NCI-H1436 treated with DMSO at 0.1 percent for 48 hours (cell line): ENCODE measurements at places on chromosomes 3 and 15.
A peak's percentile ranks its signal among the peaks of the same experiment; 100 is the strongest.

- DNase-seq: no peak
Observed at GRCh38 chr3:134517791-134518190, 31.9 kb downstream of the CEP63 start.

GRCh38 chr3:130820976-130821375 lies 72.9 kb upstream of the ATP2C1 start:
- no peak for DNase-seq

GRCh38 chr3:61996366-61996765 lies 377.0 kb downstream of the FEZF2 start:
- DNase-seq: no peak

DNA sequence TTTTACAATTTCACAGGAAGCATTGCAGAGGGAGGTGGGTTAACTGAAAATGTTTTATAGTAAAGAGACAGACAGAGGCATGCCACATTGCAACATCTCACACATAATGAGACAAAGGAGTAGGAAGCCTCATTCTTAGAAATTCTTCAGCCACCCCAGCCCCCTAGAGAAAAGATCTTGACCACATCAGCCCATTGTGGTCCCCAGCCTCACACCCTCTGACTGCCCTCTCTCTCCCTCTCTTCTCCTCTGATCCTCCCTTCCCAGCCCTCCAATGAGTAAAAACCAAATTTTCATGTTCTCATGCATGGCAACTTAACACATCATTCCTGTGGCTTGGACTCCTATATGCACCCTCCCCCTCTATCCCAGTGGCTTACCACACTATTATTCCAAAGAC lies 174.1 kb downstream of the UACA start:
- DNase-seq: no peak

DNA sequence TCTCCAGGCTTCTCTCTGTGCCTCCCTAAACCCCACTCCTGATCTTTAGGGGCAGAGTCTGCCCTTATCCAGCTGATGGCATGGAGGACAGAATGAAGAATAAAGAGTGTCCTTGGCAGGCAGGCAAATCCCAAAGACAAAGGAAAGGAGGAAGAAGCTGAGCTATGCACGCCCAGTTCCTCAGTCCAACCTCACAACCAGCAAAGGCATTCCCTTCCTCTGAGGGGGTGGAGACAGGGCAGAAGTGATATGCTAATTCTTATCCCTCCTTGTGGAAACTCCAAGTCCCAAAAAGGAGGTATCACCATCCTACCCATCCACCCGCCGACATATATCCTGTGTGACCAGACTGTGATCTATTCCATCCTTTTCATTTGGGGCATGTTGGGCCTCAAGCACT lies 10.5 kb upstream of the CCDC54 start:
- DNase-seq: no peak

DNA sequence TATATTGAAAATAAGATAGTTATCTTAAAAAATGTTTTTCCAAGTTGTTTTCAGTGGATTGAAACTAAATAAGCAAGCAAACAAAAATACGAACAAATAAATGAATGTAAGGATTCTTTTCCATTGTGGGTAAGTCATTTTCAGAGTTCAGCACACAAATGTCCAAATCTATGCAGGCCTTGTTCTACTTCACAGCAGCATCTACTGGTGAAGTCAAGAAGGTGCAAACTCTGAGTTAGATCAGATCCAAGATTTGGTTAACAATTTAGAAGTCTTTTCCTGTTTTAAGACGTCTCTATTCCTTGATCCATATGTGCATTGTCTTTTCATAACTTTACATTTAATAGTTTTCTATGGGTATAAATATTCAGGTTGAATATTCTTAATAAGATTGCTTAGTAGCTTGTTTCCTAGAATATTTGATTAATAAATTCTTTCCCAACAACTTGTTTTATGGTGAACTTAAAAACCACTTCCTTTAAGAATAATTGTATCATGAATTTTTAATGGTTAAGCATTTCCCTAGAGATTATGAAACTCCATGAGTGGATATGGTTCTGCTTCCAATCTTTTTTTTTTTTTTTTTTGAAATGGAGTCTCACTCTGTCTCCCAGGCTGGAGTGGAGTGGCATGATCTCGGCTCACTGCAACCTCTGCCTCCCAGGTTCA lies 10.5 kb downstream of the PTX3 start:
- no peak for DNase-seq

DNA sequence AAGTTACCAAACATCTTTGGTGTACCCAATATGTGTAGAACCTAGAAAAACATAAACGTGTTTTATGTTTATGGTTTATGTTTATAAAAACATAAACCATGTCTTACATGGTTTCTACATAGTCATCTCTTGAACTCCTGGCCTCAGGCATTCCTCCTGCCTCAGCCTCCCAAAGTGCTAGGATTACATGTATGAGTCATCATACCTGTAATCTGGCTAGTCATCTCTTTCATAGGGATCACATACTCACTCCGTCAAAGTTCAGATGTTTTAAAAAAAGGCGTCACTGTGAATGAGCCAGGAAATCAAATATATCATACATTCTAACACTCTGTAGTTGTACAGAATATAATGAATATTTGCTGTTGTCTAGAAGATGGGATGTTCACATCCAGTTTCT lies 178.6 kb downstream of the CPNE4 start:
- DNase-seq: no peak

GRCh38 chr3:130916507-130917167 lies 22.8 kb downstream of the ATP2C1 start:
- DNase-seq: no peak

DNA sequence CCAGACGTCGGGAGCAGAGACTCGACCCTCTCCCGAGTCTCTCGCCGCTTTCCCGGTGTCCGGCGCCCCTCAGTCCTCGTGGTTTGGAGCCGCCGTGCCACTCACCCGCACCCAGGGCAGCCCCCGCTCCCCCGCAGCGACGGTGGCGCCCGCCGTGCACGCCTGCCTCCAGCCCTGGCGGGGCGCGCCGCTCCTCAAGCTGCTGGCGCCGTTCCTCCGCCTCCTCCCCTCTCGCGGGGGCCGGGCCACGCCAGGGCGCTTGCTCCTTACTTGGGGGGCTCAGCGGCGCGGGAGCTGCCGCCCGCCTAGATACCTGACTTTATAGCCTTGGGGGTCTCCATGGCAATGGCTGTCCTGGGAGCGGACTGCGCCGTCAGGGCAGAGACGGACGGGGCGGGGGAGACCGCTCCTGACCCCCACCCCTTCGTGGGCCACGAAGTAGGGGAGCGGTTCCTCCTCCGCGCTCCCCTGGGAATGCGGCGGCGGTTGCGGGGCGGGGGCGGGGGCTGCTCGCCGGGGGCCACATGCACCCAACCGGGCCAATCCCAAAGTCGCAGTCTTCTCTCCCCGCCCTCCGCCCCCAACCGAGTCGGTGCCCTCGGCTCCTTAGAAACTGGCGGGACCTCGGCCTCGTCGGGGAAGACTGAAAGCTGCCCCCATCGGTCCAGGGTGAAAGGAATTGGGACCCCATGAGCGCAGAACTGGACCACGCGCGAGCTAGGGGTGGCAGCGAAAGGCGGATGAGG lies at the start of gene ANKRD63:
TSS of gene ANKRD63 (minus strand) at position 196 of the 746 bp plus-strand sequence. CDS start 478 bp downstream, outside the sequence.
- no peak for DNase-seq

DNA sequence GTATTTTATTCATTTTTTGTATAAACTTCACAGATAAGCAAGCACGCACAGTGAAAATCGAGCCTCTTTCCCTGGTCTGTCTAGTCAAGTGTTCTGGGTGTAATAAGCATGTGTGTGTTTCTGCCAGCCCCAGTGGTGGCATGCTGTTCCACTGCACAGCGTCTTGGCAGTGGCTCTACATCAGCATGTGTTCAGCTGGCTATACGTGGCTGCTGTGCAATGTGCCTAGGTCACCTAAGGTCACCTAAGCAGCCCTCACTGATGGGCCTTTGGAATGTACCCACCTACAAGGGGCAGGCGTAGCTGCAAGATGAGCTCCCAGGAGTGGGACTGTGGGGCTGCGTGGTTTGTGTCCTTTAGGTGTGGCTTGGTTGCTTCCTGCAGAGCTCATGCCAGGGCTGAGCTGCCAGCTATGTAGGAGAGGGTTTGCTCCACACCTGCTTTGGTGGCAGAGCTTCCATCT lies 4.9 kb downstream of the LIMD1 start:
- no peak for DNase-seq

- no peak for DNase-seq
Observed at GRCh38 chr3:164723396-164723795, 354.9 kb downstream of the SI start.

- no peak for DNase-seq
Observed at GRCh38 chr3:37606472-37606871, 255.2 kb upstream of the CTDSPL start.

- no peak for DNase-seq
Observed at GRCh38 chr15:93283854-93284253, 194.8 kb upstream of the RGMA start.

DNA sequence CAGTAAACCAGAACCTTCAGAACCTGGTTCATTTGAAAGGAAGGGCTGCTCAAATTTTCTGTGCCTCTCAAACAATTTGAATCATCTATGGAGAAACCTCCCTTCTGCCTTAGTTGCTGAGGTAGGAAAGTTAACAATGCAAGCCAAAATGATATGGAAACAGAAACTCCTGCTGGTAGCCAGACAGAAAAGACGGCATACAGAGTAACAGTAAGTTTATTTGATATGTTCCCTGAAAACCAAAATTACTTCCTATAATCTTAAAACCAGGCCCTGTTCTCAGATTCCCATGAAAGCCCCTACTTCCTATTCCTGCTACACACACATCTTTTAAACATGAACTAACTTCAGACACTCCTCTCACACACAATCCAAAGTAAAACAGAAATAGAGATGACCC lies 86.2 kb downstream of the TBC1D5 start:
- no peak for DNase-seq

- DNase-seq: no peak
Observed at GRCh38 chr15:70212286-70212962, 114.7 kb upstream of the TLE3 start.

GRCh38 chr3:106130384-106131198 lies 261.8 kb upstream of the CBLB start:
- DNase-seq: no peak

DNA sequence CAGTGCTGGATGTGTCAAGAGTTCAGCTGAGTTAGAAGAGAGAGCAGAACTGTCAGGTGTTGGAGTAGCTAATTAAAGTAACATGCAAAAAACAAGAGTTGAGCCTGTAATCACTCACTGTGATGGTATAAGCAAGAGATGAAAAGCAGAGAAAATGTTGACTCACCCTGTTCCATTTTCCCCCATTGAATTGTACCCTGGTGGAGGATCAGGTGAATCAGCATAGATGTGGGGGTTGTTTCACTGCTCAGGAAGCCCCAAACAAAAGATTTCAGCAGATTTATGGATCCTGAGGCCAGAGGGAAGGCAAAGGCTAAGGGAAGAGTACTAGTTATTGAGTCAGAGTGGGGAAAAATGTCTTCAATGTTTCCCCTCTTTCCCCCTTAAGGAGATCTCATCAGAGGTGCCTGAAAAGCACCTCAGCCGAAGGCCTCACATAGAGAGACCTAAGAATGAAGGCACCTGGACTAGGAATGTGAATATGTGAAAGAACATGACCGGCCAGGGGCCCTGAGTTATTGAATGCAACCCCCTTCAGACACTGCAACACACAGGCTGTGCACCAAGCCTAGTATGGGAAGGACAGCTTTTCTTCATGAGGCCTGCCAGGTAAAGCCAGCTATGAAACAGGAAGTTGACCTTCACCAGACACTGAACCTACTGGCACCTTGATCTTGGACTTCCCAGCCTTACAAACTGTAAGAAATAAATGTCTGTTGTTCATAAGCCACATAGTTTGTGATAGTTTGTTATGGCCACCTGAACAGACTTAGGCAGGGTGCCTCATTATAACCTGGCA lies 90.1 kb downstream of the TMCO5A start:
- DNase-seq: no peak

DNA sequence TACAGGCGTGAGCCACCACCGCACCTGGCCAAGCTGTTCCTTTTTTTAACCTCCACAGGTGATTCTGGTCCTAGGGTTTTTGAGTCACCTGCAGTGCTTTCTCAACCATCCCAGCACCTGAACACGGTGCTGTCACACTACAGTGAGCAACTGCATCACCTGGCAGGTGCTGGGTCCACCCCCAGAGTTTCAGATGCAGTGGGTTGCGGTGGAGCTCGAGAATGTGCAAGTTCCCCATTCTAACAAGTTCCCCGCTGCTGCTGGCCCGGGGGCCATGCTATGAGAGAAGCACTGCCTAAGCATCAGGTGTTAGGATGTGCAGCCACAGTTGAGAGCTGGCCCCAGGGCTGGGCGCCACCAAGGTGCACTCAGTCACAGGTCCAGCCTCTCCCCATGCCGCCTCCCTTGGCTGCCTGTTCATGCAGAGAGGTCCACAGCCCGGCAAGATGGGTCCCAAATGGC lies 18.0 kb downstream of the ISG20 start:
- no peak for DNase-seq

- DNase-seq: no peak
Observed at GRCh38 chr3:61893840-61894566, 332.6 kb downstream of the PTPRG start.

GRCh38 chr15:63045465-63045840 lies 2.9 kb downstream of the TPM1 start:
- no peak for DNase-seq

- peak; percentile 44 for DNase-seq
Observed at GRCh38 chr3:122679085-122679881, 1.4 kb upstream of the PARP14 start.

DNA sequence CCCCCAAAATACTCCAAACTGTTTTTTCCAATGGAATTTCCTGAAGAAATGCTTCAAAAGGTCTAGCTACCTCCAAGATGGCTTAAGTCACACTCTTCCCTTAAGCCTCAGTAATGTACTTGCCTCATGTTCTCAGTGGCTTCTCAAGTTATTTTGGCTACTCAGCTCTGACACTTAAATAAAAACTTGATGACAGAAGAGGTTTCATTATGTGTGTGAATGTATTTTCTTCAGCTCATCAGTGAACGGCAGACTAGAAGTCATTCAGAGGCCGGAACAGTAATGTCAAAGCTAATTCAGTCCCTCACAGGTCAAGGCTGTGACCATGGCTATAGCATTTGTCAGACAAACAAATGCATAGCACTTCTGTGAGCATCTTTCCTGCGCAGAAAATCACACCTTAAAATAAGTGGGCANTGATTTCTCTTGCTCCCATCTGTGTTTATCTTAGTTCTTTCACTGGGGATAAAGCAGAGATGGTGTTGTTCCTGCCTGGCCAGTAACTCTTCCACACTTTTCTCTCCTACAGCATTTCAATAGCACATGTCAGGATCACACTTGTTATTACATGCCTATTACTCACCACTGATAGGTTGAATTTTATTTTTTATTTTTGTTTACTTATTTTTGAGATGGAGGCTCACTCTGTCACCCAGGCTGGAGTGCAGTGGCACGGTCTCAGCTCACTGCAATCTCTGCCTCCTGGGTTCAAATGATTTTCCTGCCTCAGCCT lies 68.5 kb upstream of the PLCL2 start:
- DNase-seq: no peak

GRCh38 chr3:151722856-151723255 lies 10.9 kb upstream of the AADACL2 start:
- DNase-seq: no peak

DNA sequence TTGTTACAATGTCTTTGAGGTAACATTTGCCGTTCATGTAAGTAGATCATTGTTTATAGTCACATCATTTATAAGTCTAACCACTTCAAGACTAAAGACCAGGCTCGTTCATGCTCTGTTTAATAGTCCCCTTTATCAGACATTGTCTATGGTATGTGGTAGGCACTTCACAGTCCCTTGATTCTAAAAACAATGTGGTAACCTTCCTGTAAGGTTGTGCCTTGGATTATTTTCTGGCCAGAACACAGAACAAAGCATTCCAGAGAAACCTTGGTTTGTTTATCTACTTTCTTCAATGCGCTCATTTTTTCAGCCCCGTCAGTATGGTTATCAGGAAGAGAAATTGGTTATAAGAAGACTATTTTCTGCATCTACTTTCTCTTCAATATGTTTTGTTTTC lies 16.3 kb upstream of the ST3GAL6 start:
- DNase-seq: no peak

GRCh38 chr15:43429687-43430086 lies 58.8 kb downstream of the TUBGCP4 start:
- no peak for DNase-seq
